ENCODE measurements at places on chromosomes 5 and 9.

DNA sequence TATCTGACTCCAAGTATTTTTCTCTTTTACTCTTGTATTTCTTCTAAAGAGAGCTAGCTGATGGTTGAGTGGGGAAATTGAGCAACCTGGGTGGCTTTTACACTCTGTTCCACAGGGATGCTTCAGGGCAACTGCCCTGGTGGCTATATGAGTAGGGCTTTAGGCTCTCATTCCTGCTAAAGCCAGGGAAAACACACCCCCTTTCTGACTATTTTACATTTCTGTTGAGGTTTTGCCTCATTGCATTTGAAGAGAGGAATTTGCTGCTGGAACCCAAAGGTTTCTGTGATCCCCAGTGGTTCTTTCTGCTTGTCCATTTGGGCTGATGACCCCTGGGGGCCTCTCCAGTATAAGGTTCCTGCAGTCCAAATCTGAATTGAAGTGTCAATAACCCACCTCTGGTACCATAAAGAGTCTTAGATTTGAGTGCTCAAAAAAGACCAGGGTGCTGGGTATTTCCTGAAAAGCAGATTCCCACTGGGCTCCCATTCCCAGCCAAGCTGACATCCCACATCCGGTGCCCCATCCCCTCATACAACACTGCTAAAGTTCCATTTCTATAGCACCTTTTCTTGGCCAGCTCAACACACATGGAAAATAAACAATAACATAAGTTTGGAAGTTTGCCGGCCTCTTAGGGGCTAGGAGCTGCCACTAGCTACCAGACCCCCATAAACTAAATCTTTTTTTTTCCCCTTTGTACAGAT lies 59.5 kb downstream of the PAPPA start:
- DNase-seq = no peak

DNA sequence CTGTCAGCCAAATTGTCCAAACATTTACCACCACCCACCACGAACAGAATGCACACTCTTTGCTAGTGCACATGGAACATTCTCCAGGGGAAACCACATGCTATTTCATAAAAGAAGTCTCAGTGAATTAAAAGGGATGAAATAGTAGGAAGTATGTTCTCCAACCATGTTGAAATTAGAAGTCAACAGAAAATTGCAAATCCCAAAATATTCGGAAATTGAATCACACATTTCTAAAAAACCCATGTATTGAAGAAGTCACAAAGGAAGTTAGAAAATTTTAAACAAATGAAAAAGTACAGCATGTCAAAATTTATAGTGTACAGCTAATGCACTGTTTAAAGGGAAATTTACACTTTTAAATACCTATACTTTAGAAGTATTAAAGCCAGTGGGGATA lies 50.8 kb downstream of the TGFBR1 start:
- no peak for DNase-seq

DNA sequence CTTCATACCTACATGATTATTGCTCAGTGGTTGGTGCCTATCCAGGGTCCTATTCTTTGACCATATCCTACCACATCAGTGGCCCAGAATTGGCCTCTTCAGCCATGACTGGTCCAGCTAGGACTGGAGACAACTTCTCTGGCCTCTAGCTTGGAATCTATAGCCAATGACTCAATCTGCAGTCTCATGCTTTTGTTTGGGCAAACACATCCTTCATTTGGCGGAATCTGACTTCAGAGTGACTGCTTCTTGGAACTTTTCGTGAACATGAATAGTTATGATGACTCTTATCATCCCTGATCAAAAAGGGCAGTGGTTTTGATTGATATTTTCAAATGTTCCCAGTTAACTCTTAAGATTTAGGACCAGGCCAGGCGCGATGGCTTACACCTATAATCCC lies 134.1 kb downstream of the PAPPA start:
- DNase-seq = no peak

DNA sequence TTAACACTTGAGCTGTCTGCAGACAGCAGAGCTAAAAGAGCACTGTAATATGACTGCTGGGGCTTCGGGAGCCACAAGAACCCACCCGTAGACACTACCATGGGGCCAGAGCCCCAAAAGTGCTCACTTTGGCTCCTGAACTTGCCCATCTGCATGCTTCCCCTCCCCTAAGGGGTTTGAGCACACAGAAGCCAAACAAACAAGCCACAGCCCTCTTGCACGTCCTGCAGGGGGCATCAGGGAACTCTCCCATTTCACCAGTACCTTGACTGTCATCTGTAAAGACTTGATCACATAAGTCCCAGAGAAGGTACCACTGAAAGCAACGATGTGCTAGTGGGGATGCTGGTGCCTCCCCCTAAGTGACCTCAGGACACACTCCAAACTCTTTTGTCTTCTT lies 681.8 kb downstream of the SEMA5A start:
- peak; percentile 15 for DNase-seq

DNA sequence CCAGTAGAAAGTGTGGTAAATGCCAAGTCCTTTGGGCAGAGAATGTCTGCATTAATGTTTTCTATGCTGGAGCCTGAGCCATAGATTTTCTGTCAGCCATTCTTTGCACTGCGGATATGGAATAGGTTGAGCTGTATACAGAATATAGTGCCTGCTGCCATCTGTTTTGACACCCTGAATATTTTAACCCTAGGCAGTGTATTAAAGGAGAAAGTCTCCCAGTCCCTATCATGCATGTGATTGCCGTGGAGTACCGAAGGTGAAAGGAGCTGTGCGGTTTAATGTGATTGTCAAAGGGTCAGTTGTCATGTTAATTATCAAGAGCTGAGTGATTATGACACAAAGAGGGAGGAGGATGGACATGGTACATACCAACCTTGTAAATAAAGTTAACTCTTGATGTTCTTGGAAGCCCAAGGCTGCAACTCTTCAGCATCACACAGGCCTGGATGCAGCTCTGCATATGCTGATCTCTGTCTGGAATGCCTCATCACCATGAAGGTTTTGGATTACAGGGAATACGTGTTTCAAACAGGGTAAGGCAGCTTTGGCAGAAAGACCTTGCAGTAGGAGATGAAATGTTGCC lies 247.1 kb upstream of the ELAVL2 start:
- DNase-seq = no peak

Data from foreskin melanocyte (primary cell).